ENCODE measurements at places on chromosomes 6 and 20. TPM values are rescaled to one million over a fixed set of nuclear protein-coding genes. Genes with fewer than 3 reads are reported as not detected.

Gene ATP6V1G2
- total RNA-seq, result not detected

DNA sequence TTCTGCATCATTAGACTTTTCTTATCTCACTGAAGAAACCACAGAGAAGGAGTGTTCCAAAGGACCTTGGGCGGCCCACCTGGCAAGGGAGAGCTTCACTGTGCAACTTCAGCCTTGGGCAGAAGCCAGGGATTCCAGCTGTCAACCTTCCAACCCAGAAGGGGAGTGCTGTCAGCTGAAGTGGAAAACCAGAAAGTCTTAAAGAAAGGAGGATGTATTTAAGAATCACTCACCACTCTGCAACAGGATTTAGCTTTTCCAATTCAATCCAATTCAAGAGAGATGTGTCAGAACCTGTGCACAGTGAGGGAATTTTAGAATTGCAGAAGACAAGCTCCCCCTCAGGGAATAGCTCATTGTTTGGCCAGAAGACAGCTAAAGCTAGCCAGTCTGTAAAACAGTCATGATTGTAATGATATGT lies 553.7 kb downstream of the CD83 start:
- no peak for DNase-seq
- no peaks in the 10 kb centered on the region for H3K4me1 ChIP-seq
- H3K4me3 ChIP-seq, result no peak overlapping the region
- H3K27ac ChIP-seq, result no peak overlapping the region
- no peaks in the 10 kb centered on the region for H3K27me3 ChIP-seq
- H3K36me3 ChIP-seq, result no peaks in the 10 kb centered on the region

DNA sequence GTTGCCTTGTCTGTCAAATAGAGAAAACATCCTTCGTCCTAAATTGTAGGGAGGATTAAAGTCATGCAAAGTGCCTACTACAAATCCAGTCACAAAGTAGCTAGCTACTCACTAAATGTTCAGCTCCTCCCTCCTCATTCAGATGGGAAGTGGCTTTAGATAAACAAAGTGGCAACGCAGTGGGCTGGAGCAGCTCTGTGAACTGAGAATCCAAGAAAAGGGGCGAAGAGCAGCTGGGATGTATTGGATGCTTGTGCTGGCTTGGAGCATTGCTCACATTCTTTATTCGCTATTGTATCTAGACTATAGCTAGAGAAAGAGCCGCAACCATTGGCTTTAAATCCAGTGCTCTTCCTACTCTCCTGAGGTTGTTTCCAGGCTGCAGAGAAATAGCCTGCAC lies 10.3 kb downstream of the MOG start:
- no peak for DNase-seq
- no peaks in the 10 kb centered on the region for H3K27me3 ChIP-seq
- H3K4me3 ChIP-seq, result no peak overlapping the region
- no peak overlapping the region for H3K27ac ChIP-seq
- no peaks in the 10 kb centered on the region for H3K4me1 ChIP-seq

DNA sequence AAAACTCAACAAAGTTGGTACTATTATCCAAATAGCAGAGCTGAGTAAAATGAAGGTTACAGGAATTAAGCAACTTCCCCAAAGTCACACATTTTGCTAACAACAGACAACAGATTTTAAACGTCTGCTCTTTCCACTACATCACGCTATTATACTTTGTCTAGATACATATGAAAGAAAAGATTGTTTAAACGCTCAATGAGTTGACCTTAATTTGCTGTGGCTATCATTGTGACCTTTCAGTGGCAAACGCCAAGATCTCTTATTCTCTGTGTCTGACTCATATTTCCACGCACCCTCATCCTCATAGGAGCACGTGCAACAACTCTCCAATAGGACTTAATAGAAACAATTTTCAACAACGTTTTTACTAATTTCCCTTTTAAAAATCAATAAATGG lies 540.1 kb downstream of the MAFB start:
- no peak overlapping the region for H3K27ac ChIP-seq
- H3K4me1 ChIP-seq, result no peaks in the 10 kb centered on the region
- no peaks in the 10 kb centered on the region for H3K27me3 ChIP-seq
- H3K36me3 ChIP-seq, result no peaks in the 10 kb centered on the region

GRCh38 chr6:152386131-152386530 lies 251.0 kb downstream of the SYNE1 start:
- H3K36me3 ChIP-seq, result no peaks in the 10 kb centered on the region
- peak overlapping the region; percentile 74 for H3K27ac ChIP-seq
- H3K4me1 ChIP-seq, result peaks cover 29% of the 10 kb centered on the region
- H3K4me3 ChIP-seq, result no peak overlapping the region
- DNase-seq, result no peak
- no peaks in the 10 kb centered on the region for H3K27me3 ChIP-seq

- no peaks in the 10 kb centered on the region for H3K36me3 ChIP-seq
- no peaks in the 10 kb centered on the region for H3K4me1 ChIP-seq
- no peak for DNase-seq
- H3K4me3 ChIP-seq, result no peak overlapping the region
- no peak overlapping the region for H3K27ac ChIP-seq
These were observed 21.9 kb upstream of the CD2AP start for GRCh38 chr6:47455533-47456209.

DNA sequence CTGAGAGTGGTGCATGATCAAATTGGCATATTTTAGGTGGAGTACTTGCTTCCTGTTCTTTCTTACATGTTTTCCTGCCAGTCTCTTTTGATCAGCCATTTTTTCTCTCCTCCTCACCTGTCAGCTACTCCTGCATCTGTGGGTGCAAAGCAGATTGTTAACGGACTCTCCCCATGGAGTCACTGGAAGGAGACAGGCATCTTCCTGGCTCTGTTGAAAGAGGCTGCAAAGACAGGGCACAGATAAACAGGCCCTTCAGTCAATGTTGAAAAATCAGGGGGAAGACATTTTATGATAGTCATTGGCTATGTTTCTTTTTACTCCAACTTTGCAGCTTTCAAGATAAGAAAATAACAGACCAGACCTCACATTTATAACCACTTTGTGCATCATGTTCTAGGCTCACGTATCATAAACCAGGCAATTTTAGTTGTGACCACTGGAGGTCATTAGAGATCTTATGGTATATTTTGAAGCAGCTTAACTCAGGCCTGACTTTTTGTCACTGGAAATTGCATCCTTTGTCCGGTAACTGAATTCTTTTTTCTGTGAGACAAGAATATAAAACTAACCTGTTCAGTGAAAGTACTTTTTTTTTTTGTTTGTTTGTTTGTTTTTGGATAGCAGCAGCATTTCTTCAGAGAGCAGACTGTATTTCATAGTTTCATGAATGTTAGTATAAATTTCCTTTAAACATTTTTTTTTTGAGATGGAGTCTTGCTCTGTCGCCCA lies 20.1 kb downstream of the ECT2L start:
- no peak for DNase-seq
- no peak overlapping the region for H3K27ac ChIP-seq
- no peaks in the 10 kb centered on the region for H3K4me1 ChIP-seq
- no peak overlapping the region for H3K4me3 ChIP-seq
- no peaks in the 10 kb centered on the region for H3K36me3 ChIP-seq

Gene KIAA0408
- not detected for total RNA-seq

DNA sequence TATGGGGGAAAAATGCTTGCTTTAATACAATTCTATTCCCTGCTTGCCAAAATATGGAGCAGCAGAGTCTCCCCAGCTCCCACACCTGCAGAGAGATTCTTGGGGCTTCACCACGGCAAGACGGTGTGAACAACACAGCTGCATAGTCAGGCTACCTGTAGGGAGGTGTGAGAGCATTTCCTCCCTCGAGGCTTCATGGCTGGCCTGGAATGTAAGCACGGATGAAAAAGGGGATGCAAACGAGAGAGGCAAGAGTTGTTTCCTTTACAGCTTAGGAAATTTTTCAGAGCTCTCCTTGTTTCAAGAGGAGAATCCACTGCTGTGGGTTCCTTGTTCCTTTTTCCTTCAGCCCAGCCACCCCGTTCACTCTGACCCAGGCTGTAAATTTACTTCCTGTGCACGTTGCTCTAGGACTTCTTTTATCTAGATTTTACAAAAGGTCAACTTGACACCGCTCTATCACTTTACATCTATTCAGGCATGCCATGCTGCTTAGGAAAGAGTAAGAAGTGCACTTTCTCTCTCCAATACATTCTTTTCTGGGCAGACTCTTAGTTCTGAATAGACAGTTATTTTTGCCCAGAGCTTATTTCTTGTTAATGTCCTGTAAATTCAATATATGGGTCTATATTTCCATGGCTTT lies 197.1 kb downstream of the KHDC1L start:
- no peaks in the 10 kb centered on the region for H3K27me3 ChIP-seq
- no peaks in the 10 kb centered on the region for H3K36me3 ChIP-seq
- no peaks in the 10 kb centered on the region for H3K4me1 ChIP-seq
- DNase-seq, result no peak
- H3K27ac ChIP-seq, result no peak overlapping the region

GRCh38 chr6:3825851-3826581 lies 23.2 kb upstream of the FAM50B start:
- no peaks in the 10 kb centered on the region for H3K27me3 ChIP-seq
- peak; percentile 90 for DNase-seq
- H3K36me3 ChIP-seq, result no peaks in the 10 kb centered on the region
- peaks cover 46% of the 10 kb centered on the region for H3K4me1 ChIP-seq
- peak overlapping the region; percentile 93 for H3K27ac ChIP-seq

DNA sequence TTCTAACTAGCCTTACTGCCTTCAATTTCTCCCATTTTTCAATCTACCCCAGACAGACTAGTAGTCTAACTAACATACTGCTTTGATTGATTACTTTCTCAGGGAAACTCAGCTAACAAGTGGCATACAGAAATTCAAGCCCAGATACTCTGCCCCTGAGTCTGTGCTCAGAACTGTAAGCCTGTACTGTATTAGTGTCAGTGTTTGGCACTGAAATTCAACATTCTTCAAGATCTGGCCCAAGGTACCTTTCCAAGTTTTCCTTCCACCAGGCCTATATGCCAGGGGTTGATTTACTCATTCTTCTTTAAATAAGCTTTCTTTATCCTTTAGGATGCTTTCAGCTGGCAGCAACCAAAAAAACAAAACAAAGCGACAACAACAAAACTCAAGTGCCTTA lies 433.2 kb upstream of the MARCKS start:
- no peaks in the 10 kb centered on the region for H3K27me3 ChIP-seq
- H3K4me1 ChIP-seq, result no peaks in the 10 kb centered on the region
- DNase-seq, result no peak
- no peak overlapping the region for H3K4me3 ChIP-seq
- H3K27ac ChIP-seq, result no peak overlapping the region

Gene IRF4
- 1.3 TPM for total RNA-seq

Gene ZC2HC1B
- total RNA-seq, result not detected

- no peaks in the 10 kb centered on the region for H3K4me1 ChIP-seq
- no peaks in the 10 kb centered on the region for H3K36me3 ChIP-seq
- no peak overlapping the region for H3K27ac ChIP-seq
- no peaks in the 10 kb centered on the region for H3K27me3 ChIP-seq
- no peak for DNase-seq
- H3K4me3 ChIP-seq, result no peak overlapping the region
These were observed 2.1 kb upstream of the TIAM2 start for GRCh38 chr6:154993026-154993425.

Gene CDSN
- total RNA-seq, result not detected

DNA sequence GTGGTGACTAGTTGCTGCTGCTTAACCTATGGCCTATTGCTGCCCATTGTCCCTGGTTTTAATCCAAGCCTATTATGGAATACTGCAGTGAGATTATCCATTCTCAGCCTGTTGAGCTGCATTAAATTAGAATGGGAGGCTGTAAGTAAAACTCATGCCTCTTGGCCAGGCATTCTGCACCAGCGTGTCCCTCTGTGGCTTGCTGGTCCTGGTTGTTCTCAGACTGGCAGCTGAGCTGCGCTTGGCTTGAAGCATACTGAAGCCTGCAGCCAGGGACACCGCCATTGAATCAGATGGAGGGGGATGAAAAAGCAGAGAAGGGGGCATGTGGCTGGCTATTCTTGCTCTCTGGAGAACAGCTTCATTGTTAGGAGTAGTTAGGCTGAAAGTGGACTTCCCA lies 15.6 kb downstream of the LRRN4 start:
- peaks cover 74% of the 10 kb centered on the region for H3K36me3 ChIP-seq
- no peaks in the 10 kb centered on the region for H3K27me3 ChIP-seq
- no peak overlapping the region for H3K27ac ChIP-seq

Gene DACT2
- not detected for total RNA-seq

GRCh38 chr20:5870568-5870981 lies 79.8 kb downstream of the TRMT6 start:
- no peaks in the 10 kb centered on the region for H3K27me3 ChIP-seq
- no peaks in the 10 kb centered on the region for H3K4me1 ChIP-seq
- no peak for DNase-seq
- no peak overlapping the region for H3K27ac ChIP-seq
- H3K36me3 ChIP-seq, result no peaks in the 10 kb centered on the region

Gene EMILIN3
- 0.53 TPM for total RNA-seq

Gene NRSN1
- total RNA-seq, result not detected

All from ascending aorta (tissue), 2 donors.